Type B pancreatic cell (in vitro differentiated cells): ENCODE measurements at places on chromosomes 4 and X.

GRCh38 chrX:2413969-2414368, 86.8 kb downstream of the DHRSX start:
- H3K27me3 ChIP-seq, result no peaks in the 10 kb centered on the region
- peaks cover 6% of the 10 kb centered on the region for H3K4me1 ChIP-seq
- no peak for DNase-seq
- peaks cover 3% of the 10 kb centered on the region for H3K36me3 ChIP-seq

DNA sequence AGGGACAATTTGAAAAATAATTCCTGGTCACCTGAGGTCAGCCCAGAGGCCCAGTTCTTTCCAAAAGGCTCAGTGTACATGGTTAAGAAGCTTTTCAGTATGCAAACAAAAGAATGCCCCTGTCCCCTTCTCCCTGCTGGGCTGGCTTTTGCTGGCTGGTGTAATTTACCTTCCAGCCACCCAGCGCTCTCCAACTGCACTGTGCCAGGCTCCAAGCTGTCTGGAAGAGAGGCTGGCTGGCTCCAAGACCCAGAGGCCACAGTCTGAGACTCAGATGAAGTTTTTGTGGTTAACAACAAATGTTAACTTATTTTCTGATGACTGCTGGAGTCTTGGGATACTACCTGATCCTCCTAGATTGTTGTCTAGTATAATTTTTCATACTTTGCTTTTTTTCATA, 11.9 kb upstream of the KIT start:
- H3K27ac ChIP-seq, result no peak overlapping the region
- no peak overlapping the region for H3K4me3 ChIP-seq
- H3K27me3 ChIP-seq, result no peaks in the 10 kb centered on the region
- no peak for DNase-seq

DNA sequence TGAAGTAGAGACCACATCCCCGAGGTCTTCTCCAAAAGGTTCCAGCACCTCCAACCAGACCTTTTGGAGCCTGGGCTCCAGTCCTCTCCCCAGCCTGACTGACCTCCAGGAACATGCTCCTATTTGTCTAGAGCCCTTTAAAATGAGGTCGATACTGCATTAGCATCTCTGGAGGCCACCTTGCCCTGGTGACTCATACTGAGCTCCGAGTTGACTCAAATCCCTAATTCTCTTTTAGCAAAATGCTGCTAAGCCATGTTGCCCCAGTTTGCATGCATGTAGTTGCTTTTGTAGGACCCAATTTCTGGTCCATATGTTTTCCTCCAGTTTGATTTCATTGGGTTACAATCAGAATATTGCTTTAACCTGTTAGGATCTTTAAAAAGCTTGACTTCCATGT, 43.5 kb upstream of the CITED1 start:
- no peaks in the 10 kb centered on the region for H3K4me1 ChIP-seq
- no peaks in the 10 kb centered on the region for H3K27me3 ChIP-seq
- H3K4me3 ChIP-seq, result no peak overlapping the region
- H3K27ac ChIP-seq, result no peak overlapping the region
- no peak for DNase-seq

DNA sequence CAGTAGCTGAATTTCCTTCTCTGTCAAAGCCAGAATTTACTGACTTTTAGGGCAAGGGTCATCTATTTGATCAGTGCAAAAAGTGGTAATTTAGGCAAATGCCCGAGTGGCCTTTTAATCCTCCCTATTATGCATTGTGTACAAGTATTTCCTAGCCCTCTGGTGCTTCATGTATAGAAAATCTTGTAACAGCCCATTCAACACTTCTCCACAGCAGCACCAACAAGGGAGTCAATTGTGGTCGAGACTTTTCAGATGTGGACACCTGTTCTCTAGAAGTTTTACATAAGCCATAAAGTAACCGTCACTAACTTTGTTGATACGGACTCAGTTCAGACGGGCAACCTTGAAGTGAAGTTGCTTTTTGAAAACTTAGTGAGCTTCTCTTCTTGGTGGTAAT, 50.9 kb upstream of the FHDC1 start:
- no peak for DNase-seq
- no peak overlapping the region for H3K4me3 ChIP-seq
- no peaks in the 10 kb centered on the region for H3K4me1 ChIP-seq
- peaks cover 35% of the 10 kb centered on the region for H3K36me3 ChIP-seq
- no peak overlapping the region for H3K27ac ChIP-seq

DNA sequence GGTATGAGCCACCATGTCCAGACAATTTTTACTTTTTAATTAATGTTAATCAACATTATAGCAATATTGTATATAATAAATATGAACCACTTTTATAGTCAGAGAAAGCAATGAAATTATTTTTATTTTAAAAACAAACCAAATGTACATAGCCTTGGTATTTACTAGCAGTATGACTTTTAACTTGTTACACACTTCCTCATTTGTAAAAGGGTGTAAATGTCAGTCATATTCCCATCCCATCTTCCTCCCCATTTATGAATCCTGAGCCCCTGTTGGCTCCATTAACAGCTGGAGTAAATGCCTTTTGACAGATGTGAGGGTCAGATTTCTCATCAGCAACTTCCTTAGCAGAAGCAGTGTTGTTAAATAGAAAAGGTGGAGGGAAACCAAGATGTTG, 179.6 kb upstream of the SPRY1 start:
- H3K27me3 ChIP-seq, result no peaks in the 10 kb centered on the region
- H3K4me1 ChIP-seq, result peaks cover 12% of the 10 kb centered on the region
- no peaks in the 10 kb centered on the region for H3K36me3 ChIP-seq
